ENCODE measurements at places on chromosomes 16 and 17.

DNA sequence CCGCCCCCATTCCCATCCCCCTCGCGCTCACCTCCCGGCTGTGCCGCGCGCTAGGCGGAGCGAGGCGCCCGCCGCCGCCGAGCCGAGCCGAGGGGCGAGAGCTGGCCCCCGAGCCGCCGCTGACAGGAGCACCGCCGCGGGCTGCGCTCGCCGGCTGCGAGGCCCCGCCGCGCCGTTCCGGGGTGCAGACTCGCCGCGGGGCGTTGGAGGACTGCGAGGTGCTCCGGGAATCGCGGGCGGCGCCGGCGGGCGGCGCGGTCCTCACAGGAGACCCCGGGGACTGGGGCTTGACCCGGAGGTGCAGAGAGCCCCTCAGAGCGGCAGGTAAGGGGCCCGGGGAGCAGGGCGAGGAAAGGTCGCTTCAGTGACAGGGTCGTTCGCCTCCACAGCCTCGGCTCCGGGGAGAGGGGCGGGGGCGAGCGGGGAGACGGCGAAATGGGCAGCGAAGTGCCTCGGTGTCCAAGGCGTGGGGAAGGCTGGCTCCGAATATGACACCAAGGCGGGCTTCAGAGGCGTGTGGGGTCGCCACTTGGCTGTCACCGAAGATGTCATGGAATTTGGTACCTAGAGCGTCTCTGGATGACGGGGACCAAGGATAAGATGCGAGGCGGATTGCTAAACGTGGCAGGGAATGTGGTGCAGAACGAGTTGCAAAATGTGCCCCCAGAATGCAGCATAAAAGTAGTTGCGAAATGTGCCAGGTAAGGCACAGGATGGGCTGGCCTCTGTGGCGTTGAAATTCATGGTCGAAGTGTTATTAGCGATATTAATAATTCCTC lies 580 bp downstream of the TANC2 start:
- no peak for DNase-seq

DNA sequence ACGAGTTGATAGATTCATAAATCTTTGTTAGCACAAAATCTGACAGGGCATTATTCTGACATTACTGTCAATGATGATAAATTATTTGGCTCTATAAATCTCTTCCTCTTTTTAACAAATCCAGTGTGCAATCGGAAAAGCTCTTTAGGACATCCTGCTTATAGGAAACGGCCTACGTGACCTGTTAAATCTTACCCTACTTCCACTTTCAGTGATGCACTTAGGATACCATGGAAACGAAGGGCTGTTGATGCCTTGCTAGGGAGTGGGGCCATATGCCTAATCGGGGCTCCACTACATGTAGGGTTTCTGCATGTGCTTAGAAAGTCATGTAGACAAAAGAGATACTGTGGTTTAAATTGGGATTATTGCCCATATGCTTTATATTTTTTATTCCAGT lies 27.2 kb downstream of the ZNF594 start:
- no peak for DNase-seq

- DNase-seq = no peak
Observed at GRCh38 chr16:1691276-1691675, 13.2 kb downstream of the JPT2 start.

DNA sequence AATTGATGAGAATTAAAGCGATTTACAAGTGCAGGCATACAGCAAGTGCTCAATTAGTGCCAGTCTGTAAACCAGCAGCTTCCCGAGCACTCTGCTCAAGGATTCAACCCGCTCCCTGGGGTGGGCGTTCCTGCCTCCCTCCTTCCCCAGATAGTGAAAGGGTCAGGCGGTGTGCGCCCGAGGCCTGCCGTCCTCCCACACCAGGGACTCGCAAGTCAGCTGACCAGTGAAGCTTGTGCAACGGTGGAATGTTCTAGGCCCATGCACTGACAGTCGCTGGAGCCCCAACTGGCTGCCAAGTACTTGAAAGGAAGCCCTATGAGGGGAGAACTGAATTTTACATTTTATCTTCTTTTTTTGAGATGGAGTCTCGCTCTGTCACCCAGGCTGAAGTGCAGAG lies 53.5 kb upstream of the PABPN1L start:
- DNase-seq = no peak

DNA sequence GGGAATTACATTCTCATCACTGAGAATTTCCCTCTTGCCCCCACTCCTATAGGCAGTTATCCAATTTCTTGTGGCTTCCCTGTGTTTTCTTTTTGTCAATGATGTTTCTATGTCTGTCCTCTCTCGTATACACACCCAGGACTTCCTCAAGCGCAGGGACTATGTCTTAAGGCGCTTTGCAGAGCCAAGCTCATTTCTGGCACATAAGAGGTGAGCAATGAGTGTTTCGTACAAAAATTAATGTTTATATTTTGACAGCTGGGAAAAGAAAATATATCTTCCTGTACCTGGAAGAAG lies 947 bp downstream of the DDX42 start:
- DNase-seq = no peak

GRCh38 chr16:50151322-50151721 lies 1.8 kb upstream of the TENT4B start:
- DNase-seq = no peak

DNA sequence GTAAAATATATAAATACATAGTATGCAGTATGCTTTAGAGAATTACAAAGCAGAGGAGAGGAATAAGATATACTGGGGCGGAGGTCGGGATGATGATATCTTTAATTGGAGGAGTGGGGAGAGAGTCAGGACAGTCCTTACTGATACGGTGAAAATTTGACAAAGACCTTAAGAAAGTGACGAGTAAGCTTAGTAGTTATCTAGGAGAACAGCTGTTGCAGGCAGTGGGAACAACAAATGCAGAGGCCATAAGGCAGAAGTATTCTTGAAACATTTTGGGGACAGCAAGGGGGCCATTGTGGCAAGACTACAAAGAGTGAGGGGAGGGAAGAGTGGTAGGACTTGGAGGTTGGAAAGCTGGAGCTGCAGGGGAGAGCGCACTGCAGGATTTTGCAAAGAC lies 22.3 kb upstream of the CDC6 start:
- no peak for DNase-seq

- no peak for DNase-seq
Observed at GRCh38 chr16:81586417-81586816, 141.8 kb downstream of the CMIP start.

GRCh38 chr16:55370762-55371482 lies 46.9 kb downstream of the IRX6 start:
- DNase-seq = peak; percentile 83

DNA sequence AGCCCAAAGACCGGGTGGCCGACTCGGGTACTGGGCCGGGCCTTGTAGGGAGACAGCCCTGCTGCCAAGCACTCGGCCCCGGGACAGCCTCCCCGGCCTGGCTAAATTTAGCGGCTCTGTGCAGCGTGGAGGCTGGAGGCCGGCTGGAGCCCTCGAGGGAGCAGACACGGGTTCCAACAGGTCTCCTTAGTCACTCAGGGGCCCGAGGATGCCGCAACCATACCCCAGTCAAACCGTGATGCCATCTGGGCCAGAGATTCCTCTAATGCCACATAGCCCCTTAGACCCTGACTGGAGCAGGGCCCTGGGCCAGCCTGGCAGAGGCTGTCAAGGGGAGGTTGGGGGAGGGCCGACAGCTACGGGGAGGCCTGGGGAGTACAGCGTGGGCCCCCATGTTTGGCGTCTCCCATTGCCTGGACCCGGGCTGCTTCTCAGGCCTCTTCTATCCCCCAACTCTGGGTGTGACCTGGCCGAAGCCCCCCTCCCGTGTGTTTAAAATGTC lies 2.9 kb upstream of the P2RX1 start:
- no peak for DNase-seq

GRCh38 chr17:39687101-39687545 lies 734 bp downstream of the PGAP3 start:
- no peak for DNase-seq

GRCh38 chr17:30211371-30211770 lies 24.1 kb downstream of the SLC6A4 start:
- DNase-seq = no peak
